Activated naive CD4-positive, alpha-beta T cell (primary cell): ENCODE measurements at places on chromosomes 2 and 18.

DNA sequence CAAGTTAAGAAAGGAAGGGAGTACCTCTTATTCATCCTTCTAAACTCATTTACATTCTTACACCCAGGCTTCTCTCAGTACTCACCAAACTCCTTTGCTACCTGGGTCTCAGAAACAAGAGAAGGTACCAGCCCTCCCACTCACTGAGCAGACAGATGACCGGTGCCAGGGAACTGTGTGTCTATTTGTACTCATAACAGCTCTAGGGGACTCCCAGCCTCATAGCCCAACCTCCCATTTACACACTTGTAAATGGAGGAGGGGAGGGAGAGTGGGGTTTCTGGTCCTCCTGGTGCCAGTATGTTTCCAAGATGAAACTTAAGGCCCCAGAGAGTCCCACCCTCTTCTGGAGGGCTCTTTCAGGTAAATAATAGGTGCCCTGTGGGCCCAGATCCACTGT lies 42.8 kb upstream of the SIGLEC15 start:
- DNase-seq, result no peak

DNA sequence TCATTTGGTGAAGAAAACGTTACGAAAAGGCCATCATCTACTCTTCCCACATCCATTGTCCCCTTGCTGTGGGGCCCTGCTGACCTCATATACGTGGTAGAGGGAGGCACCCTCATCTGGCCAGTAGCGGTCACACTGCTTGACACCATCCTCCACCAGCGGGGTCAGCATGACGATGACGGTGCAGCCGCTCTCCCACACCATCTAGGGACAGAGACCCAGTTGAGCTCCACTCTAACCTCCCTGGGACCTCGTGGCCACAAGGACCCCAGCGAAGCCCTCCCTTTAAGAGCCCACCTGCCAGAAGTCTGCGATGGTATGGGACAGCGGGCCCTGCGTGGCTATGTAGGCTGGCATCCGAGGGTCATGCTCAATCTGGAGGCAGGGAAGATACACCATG lies 13.1 kb downstream of the PTPRN start:
- no peak for DNase-seq

- DNase-seq, result no peak
Measured at GRCh38 chr2:240819858-240820606, at the start of gene KIF1A. Gene KIF1A (minus strand): TSS chr2:240820219. CDS start chr2:240797752, 22,467 bp downstream.

- DNase-seq, result no peak
Measured at GRCh38 chr18:56168049-56168781, 470.2 kb downstream of the TXNL1 start.

DNA sequence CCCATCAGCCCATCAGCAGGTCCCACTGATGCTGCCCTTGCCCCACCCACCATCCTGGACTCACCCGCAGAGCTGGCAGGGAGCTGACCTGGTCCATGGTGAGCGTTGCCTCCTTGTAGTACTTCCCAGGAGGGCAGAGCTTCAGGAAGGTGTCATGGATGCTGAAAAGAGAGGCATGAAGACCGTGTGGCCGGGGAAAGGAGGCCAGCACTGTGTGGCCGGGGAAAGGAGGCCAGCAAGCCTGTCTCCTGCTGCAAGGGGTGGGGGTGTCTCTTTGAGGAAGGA lies 11.9 kb downstream of the CIB4 start:
- DNase-seq, result no peak

DNA sequence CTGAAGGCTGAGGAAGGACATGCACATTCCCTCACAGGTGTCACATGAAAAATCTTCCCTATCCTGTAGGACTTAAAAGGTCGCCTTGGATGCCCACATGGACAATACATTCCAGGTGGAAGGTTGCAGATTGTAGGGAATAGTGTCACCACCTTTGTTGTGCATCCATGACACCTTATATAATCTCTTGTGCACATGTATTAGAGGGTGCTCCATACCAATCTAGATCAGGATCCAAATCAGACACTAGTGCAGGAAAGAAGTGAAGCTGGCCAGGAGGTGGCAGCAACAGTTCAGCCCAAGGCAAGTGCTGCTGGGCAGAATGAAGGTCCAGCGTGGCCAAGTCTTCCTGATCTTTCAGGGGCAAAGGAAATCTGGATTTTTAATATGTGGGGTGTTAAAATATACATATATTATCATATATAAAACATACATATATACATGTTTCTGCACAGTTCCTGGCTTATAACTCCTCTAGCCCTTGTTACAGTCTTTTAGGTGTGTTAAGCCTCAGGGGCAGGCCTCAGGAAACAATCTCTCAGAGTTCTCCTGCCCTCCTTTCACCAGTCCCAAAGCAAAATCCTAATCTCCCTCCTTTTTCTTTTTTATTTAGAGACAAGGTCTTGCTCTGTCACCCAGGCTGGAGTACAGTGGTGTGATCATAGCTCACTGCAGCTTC lies 16.6 kb downstream of the NIF3L1 start:
- DNase-seq, result peak; percentile 20

DNA sequence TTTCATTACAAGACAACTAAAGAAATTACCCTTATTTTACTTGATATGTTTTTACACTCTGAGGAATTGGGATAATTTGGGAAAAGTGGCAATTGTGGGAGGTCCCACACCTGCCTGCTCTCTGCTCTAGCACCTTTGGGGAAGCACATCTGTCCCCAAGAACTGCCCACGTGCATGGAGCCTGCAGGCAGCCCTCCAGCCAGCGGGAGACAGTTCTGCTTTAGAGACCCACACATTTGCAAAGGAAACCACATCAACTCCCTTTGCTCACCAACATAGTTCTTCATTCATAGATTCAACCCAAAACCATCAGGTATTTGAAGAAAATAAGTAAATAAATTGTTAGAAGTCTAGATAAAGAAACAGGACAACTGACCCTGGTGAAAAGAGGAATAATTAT lies 239.9 kb upstream of the ID2 start:
- DNase-seq, result no peak
